ENCODE measurements at places on chromosomes 13 and 19.

DNA sequence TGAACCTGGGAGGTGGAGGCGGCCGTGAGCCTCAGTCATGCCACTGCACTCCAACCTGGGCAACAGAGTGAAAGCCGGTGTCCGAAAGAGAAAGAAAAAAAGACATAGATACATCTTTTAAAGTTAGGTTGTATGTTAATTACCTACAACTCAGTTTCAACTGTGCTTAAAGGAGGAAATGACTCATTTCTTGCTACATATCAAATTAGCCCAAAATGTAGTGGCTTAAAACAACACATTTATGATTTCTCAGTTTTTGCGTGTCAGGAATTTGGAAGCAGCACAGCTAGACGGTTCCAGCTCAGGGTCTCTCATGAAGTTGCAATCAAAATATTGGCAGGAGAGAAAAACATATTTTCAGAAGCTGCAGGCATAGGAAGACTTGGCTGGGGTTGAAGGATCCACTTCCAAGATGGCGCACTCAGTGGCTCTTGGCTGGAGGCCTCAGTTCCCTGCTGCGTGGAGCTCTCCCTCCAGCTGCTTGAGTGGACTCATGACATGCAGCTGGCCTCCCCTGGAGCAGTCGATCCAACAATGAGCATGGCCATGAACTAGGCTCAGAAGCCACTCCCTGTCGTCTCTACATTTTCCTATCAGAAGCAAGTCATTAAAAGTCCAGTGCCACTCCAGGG, 7.1 kb downstream of the LDLR start:
- DNase-seq, result no peak

- DNase-seq, result no peak
Observed at GRCh38 chr19:14427461-14427860, 5.6 kb upstream of the PKN1 start.

GRCh38 chr13:92950771-92951170, 275.8 kb upstream of the GPC6 start:
- DNase-seq, result no peak

DNA sequence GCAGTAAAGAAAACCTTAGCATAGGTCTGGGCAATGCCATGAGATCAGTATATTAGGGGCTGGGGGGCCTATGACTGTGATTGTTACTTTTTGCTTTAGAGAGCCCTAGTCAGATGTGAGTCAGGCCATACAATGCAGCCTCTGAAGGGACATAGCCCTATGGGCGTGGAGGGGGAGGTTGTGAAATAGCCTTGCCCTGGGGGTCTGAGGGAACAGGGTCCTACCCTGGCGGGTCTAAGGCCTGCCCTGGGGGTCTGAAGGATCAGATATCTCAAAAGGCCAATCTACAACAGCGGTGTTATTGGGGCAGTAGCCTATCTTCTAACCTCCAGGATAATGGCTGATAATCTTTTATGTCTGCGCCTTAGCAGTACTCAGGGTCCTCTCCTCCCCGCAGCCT, 13.8 kb upstream of the SLC1A5 start:
- no peak for DNase-seq

GRCh38 chr13:53198017-53198416, 169.4 kb downstream of the OLFM4 start:
- no peak for DNase-seq
